ENCODE measurements at places on chromosomes 4 and X. TPM values are rescaled to one million over a fixed set of nuclear protein-coding genes. Genes with fewer than 3 reads are reported as not detected.

Gene PRR32
- not detected for total RNA-seq

Gene NSUN7
- total RNA-seq: 15.4 TPM

DNA sequence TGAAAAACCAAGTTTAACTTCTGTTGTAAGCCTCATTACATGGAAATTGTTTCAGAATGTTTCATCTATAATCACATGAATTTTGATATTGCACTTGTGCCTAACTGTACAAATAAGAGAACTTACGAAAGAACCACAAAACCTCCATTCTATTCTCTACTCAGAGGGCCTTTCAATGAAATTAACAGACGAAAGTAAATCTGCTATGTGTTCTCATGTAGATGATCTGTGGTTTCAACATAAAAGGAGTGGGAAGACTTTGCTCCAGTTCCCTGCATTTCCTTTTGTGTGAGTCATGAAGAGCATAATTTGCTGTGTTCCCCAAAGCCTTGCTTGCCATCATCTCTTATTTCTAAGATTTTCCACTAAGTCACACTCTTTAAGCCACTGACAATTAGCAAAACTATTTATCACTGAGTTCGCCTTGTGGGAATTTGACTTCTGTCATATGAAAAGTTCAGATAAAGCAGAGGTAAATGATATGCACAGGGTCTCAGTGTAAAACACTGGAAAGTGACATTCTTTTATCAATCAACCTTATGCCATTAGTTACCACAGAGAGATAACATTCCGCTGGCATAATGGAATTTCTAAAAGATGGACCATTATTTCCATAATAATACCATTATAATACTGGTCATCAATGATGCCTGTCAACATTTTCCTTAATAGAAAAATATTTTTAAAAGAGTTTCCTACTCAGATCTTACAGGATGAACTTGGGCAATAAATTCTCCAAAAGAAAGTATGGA lies 329.8 kb downstream of the NR3C2 start:
- no peak for DNase-seq

GRCh38 chr4:104976262-104976661 lies 170.4 kb upstream of the TET2 start:
- DNase-seq: no peak

GRCh38 chr4:151668689-151669402 lies 92.0 kb downstream of the GATB start:
- no peak for DNase-seq
